ENCODE measurements at places on chromosomes 6 and 20.

DNA sequence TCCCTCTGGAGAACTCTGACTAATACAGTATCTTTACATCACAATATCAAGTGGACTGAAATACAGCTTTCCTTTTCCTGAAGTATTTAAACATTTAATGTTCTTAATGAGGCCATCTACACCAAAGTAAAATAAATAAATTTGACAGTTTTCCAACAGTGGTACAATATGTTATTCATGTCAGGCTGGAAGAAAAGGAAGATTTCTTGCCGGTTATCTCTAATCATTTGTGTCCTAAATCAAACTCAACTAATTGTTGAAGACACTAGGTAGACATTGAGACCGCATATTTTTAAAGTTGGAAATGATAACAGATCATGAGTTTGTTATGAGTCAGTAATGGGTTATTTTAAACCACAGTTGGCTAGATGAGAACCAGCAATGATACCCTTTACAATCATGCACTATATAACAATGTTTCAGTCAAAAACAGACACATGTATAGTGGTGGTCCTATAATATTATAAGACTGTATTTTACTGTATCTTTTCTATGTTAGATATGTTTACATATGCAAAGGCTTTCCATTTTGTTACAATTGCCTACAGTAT is 241.6 kb downstream of the LMBRD1 start:
- no peak for DNase-seq

DNA sequence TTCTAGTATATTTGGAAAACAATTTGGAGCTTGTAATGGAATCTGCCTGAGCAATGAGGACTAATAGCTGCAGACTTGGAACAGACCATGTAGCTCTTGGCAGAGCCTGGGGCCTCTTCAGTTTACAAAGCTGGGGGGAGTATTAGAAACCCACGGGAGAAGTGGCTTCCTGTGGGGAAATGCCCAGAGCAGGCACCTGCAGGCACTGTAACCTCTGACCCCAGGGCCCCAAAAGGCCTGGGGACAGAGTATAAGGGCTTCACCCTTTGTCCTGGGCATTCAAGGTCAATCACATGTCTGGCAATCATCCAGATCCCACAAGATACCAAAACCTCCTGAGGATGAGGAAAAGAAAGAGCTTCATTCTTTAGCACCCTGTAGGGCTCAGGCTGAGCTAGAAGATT is 19.4 kb downstream of the PKIG start:
- no peak for DNase-seq

- no peak for DNase-seq
These were observed 5.9 kb upstream of the BPI start for GRCh38 chr20:38297916-38298674.

GRCh38 chr20:46089167-46089416 is 670 bp downstream of the NCOA5 start:
- no peak for DNase-seq

DNA sequence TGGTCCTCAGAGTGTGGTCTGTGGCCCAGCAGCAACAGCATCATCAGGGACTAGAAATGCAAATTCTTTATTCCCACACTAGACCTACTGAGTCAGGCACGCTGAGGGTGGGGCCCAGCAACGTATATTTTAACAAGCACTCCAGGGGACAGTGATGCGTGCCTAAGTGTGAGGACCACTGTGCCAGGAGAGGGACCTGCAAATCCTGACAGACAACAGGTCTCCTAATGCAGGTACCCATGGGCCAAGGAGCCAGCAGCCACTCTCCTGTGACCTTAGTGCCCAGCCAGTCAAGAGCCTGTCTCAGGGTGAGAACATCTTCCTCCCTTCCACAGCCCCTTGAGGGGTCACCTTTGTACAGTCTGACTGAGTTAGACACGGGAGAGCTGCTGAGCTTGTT is 8.0 kb upstream of the MYLK2 start:
- no peak for DNase-seq

DNA sequence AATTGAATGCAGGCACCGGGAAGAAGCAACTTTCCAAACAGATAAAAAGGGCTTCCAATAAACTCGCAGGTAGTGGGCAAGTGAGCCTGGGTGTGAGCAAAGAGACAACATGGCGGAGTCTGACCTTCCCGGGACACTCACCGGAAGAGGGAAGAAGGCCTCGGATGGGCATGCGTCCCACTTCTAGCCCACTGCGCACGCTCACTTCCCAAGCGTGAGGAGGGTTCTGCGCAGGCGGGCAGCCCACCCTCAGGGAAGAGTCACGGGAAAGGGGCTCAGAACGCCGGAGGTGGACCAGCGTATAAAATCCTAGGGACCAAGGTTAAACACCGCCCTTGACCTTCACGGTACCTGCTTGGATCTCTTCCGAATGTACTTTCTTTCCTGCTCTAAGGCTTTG is 95.5 kb upstream of the AFDN start:
- DNase-seq, result no peak

GRCh38 chr20:46635514-46636136 is 15.6 kb downstream of the SLC13A3 start:
- DNase-seq, result no peak

DNA sequence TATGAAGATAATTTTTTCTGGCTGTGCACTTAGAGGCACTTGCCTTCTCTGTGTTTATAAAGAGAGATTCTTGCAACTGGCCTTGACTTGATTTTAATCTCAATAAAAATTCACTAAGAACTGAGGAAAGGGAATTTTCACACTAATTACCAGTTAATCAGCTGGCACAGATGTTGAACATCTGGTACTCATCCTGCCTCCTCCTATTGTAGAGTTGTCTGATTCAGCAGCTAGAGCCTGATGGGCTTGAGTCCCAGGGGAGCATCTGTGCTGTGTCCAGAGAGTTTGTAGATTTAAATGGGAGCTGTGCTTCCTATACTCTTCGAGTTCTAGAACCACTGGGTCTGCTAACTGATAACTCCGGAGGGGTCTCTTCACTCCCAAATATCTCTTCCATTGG is 284.4 kb upstream of the RNF24 start:
- DNase-seq, result no peak

DNA sequence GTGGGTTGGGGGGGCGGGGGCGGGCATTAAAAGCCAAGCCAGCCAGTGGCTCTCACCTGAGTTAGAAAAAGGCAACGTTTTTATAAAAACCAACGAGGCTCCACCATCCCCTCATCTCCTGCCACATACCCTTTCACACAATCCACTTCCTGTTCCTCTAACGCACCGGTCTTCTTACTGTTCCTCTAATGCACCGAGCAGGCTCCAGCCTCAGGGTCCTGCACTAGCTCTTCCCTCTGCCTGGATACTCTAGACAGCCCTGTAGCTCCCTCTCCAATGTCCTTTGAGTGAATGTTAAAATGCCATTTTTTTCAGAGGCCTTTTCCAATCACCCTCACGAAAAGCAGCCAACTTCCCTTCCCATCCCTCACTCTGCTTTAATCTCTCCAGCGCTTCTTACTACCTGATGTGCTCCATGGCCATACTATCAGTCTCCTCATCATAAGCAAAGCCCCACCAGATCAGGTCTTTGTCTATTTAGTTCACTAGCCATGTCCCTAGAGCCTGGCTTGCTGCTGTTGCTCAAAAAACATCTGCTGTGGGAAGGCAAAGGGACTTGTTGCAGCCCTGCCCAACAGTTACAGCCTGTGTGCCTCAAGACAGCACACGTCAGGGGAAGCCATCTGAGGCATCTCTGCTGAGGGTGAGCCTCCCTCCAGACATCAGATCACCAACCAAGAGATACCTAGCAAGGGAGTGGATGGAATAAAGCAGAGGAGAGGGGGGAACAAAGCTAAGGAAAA is 3.9 kb downstream of the FKBP1A start:
- DNase-seq, result no peak

DNA sequence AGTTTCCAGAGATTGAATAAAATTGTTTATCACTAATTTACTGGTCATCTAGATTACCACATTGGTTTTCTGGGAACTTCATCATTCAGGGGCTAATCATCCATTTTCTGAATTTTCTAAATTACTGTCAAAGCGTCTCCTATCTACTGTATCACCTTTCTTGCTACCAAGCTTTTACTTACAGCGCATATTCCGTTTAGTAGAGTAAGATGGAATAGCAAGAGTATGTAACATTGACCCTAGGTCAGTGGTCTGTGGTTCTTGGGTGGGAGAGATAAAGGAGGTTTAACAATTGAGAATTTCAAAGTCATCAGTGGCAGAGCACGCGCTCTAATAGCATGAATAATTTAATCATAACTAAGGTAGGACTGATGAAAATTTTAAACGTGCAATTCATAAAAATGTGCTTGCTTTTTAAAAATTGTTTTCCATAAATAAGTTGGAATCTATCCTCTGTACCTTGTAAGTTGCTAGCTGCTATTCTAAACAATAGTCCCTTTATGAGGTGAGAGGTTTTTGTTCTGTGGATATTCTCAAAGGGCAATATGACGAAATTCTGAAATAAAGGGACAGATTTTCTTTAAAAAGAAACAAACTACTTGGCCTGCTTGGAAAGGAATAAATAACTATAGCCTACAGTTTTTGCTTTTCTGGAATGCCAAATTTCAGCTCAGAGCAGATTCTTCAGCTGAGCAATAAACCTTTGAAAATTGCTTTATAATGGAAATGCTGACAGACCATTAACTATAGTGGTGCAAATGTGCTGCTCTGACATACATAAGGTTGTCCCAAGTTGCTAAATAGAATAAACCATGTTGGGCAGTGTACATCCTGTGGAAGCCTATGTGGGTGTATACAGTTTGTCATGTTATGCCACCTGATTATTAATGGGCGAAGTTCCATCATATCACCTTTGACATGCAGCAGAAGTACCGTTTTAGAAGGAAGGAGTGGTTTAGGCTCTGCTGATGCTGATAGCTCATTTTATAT is 84.1 kb downstream of the ZFAND3 start:
- no peak for DNase-seq

- DNase-seq, result no peak
These were observed 15.2 kb upstream of the AMD1 start for GRCh38 chr6:110859335-110859792.

- peak; percentile 71 for DNase-seq
These were observed 216.7 kb downstream of the ZDHHC14 start for GRCh38 chr6:157597461-157598312.

GRCh38 chr6:70738028-70738427 is 70.3 kb downstream of the SMAP1 start:
- DNase-seq, result no peak

DNA sequence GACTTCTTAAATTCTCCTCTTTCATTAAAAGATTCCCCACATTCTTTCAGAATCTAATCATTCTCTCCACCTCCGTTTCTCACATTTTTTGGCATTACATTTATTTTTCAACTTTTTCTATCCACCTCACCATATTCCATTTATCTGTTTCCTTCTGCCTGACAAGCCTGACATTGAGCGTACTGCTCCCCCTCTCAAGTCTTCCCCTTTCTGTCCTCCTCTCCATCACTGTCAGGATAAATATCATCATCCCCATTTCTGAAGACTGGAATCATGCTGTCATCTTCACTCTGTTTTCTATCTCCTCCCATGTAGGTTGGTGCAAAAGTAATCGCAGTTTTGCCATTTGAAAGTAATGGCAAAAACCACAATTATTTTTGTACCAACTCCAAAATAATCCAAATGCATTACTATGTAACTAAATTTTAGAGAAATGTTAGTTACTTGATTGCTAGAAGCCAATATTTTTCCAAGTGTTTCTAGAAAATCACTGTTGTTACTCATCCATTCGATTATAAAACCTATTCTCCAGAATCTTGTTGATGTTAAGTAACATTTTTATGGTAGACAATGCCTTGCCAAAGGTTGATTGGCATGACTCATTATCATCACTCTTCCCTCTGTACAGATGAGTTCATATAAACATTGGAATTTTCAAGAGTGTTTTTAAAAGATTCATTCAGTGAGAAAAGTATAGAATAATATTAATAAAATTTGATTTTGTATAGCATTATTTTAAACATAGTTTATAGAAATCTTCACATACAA is 292.3 kb upstream of the RNF217 start:
- no peak for DNase-seq

- DNase-seq, result no peak
These were observed 94.4 kb upstream of the TNFAIP3 start for GRCh38 chr6:137772541-137773250.

- DNase-seq, result no peak
These were observed 311.9 kb upstream of the EPHA7 start for GRCh38 chr6:93731306-93731705.

- DNase-seq, result no peak
These were observed 267.7 kb upstream of the SLC35B3 start for GRCh38 chr6:8703059-8703458.

DNA sequence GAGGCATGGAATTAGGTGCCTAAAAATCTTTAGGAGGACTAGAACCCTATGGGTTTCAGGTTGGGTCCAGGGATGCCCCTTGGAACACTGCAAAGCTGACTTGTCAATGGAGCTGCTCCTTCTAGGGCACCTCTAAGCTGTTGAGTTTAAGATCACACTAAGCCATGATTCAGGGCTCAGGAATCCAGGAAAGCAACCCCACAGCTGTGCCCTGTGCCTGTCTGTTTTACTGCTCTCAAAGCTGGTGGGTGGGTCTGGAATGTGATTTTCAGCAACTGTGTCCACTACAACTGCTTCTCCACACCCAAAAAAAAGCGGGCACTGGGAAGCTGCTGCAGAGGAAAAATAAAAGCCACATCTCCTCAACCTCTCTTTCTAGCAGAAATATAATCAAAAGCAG is 310.4 kb upstream of the MOCS1 start:
- DNase-seq, result no peak

- DNase-seq, result peak; percentile 77
These were observed at the start of gene HLA-DRB1 for GRCh38 chr6:32589596-32590449. Gene HLA-DRB1 (minus strand): TSS chr6:32589848. CDS start chr6:32589742, 106 bp downstream.

DNA sequence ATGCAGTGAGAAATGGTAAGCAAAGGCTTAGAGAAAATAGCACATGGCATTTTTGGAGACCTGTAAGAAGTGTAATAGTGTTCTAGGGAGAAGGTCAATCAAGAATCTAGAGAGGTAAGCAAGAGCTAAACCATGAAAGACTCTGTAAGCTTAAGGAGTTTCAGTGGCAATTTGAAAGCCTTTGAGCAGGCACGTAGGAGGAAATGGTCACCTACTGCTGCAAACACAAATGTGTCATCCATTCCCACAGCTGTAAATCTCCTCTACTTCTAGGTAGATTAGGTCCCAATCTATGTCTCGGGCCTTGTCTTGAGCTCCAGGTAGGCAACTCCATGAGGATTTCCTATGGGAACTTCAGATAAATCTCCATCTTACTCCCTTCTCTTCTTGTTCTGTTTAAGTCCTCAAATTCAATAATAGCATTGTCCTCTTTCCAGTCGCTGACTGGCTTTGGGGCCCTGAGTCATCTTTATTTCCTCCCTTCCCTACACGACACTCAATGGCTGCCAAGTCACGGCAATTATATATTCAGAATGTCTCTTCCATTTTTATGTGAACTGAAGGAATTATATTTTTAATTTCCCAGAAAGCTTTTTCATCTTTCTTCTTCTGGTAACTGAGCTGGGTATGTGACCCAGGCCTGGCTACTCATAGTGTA is 24.2 kb upstream of the PAQR8 start:
- DNase-seq, result no peak

DNA sequence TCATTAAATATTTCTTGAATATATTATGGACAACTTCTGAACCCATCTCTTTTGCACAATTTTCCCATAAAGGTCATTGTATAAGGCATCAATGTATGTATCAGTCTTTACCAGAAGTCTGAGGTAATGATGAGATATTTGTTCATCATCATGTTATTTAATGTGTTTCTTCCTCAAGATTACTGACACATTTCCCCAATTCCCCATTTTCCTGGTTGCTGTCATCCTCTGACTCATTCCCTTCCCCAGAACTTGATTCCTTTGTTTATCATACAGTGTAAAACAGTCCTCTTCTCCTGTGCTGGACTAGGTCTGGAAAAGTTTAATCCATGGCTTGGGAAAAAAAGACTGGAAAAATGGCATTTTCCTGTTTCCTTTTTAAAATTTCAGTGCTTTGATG is 107.9 kb upstream of the FLRT3 start:
- DNase-seq, result no peak
